ENCODE measurements at places on chromosomes 2 and 18.

- no peak for DNase-seq
These were observed 77.8 kb downstream of the RAPGEF4 start for GRCh38 chr2:172813314-172813888.

DNA sequence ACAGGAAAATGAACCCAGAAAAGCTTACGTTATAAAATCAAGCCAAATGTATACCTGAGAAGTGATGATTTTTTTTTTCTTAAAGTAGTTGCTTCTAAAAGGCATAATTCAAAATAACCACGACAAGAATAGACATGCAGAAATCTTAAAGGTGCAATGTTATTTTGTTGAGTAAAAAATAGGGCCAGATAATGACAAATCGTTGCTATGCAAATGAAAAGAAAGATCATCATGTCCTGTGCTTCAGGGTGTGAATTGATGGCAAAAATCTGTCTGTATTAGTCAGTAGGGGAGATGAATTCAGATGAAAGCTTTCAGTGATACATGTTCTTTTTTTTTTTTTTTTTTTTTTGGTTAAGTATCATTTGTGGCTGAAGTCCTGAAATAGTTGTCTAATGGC lies 24.0 kb downstream of the LYPD6B start:
- DNase-seq: no peak

GRCh38 chr2:43636621-43637020 lies 439 bp upstream of the PLEKHH2 start:
- DNase-seq: no peak

DNA sequence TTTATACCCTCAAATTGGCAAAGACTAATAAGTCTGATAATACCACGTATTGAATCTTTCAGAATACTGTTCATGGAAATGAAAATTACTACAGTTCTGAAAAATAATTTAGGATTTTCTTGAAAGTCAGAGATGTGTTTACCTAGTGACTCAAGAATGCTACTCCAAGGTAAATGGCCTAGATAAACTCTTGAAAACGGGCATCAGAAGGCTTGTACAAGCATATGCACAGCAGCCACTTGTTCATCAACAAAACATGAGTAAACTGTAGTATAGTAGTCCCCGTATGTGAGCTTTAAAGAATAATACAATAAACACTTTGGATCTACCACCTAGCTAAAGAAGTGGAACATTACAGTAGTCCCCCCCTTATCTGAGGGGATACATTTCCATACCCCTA lies 157.5 kb downstream of the THADA start:
- no peak for DNase-seq

All from stimulated activated CD8-positive, alpha-beta memory T cell treated with anti-CD3 and anti-CD28 coated beads, Interleukin-12 subunit alpha, Interleukin-12 subunit beta, amount 100 ng/mL, for 1 hour (primary cell).